ENCODE measurements at places on chromosomes 12 and 14.

DNA sequence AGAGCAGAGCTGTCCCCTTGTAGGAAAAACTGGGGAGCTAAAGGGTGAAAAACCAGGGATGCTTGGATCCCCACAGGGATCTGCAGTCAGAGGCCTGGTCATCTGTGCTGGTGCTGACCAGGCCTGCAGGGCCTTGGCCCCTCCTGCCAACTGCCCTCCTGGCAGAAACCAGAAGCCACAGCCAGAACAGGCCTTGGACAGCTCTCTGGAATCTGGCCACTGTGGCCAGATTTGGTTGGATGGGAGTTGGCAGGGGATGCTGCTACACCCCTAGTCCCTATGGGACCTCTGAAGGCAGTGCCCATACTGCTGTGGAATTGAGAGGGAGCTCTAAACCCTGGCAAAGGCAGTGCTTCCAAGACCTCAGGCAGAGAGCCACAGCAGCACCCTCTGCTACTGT, 9.2 kb upstream of the GPX2 start:
- no peak for DNase-seq

DNA sequence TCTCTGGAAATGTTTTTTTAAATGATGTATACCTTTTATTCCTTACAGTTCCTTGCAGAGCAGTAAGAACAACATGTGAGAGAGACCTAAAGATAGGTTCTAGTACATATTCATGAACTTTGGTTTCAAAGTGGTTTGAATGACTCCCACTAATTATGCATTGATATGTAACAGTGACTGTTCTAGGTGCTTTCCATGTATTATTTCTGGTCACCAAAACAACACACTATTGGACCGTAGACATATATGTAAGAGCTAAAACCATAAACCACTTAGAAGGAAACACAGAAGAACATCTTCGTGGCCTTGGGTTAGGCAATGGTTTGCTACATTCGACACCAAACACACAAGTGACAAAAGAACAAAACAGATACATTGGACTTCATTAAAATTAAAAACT, 37.9 kb downstream of the SOX5 start:
- DNase-seq, result no peak

DNA sequence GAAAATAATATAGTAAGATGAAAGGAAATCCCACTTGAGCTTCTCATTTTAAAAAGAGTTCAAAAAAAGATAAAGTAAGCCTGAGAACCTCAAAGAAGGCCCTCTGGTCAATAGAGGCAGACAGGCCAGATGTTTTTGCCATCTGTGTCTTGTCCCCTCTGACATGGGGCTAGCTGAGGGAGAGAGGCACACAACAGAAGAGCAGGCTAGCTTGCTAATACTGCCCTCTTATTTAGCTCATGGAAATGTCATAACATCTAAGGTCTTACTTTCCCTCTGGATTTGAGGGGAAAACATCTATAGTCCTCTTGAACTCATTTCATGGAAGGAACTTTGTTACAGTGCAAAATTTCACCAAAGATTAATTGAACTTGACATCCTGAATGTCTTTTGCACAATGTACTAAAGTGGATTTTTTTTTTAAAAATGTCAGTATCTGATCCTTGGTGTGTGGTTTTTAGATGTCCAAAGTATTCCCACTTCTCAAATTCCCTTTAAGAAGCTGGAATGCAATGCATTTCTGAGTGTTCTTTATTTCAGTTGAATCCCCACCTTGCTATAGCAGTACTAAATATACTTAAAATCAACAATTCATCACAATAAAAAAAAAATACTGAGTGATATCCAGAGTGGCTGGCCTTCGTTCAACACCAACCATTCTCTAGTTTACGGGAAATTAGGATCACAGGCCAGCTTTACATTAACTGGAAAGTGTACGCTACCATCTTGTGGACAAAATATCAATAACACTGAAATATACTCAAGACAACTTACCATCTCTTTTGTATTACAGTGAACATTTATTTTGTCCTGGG, 176.7 kb downstream of the PAH start:
- no peak for DNase-seq

DNA sequence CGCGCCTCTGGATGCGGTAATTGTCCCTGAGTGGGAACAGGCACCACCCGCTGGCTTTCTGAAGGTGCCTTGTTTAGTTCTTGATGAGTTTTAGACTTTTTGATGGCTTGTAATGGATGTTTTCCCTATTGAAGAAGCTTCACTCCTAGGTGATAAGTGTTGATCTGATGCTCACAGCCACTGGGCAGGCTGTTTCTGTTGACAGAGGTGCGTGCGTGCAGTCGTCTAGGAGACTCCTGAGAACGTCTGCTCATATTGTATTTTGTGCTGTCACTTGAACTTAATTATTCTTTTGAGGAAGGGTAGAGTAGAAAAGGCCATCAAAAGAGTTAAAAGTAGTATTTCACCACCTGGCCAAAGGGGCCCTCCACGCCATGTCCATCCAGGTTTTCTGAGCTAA, 70.5 kb downstream of the EP400 start:
- no peak for DNase-seq

DNA sequence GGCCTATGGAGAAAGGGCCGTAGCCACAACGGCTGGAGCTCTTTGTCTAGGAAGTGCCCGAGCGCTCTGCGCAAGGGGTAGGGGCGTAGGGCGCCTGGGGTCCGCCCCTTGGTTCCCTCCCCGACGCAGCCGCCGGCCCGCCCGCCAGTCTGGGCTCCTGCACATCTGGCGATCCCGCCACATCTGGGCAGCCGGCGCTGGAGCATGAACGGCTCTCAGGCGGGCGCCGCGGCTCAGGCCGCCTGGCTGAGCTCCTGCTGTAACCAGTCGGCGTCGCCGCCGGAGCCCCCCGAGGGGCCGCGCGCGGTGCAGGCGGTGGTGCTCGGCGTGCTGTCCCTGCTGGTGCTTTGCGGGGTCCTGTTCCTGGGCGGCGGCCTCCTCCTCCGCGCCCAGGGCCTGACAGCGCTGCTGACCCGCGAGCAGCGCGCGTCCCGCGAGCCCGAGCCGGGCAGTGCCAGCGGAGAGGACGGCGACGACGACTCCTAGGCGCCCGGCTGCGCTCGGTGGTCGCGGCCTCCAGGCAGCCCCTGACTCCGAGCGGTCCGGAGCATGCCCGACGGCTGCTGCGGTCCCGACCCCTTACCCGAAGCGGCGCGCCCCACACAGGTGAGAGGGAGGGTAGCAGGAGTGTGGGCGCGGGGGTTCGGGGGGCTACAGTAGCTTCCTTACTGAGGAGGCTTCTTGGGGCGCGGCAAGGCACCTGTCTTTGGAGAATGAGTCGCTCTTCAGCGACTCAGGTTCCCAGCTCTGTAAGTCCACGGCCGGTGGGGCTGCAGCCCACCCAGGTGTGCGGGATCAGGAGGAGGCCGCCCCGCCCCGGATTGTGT, at the start of gene SMIM41:
SMIM41 (plus strand) TSS at position 129 of the 827 bp plus-strand sequence; CDS start at position 205, 76 bp downstream.
- DNase-seq, result no peak

DNA sequence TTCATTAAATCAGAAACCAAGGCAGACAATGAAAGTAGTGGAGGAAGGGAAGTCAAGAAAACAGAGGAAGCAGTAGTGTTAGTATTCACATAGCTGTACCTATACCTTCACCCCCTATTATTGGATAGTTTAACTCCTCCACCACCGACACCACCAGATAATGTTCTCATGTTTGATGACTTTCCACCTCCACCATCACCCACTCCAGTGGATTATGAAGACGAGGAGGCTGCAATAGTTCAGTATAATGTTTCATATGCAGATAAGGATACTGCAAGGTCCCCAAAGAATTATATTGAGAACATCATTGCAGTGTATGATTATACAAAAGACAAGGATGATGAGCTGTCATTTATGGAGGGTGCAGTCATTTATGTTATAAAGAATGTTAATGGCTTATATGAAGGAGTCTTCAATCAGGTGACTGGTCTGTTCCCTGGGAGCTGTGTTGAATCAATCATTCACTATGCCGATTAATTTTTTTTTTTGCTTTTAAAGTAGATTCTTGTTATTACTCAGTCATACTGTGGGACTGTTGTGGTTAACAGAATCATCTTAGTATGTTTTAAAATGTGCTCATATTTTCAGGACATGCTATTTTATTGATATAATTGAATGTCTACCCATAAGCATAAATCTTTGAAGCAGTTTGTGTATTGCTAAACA, 32.2 kb upstream of the KTN1 start:
- no peak for DNase-seq

DNA sequence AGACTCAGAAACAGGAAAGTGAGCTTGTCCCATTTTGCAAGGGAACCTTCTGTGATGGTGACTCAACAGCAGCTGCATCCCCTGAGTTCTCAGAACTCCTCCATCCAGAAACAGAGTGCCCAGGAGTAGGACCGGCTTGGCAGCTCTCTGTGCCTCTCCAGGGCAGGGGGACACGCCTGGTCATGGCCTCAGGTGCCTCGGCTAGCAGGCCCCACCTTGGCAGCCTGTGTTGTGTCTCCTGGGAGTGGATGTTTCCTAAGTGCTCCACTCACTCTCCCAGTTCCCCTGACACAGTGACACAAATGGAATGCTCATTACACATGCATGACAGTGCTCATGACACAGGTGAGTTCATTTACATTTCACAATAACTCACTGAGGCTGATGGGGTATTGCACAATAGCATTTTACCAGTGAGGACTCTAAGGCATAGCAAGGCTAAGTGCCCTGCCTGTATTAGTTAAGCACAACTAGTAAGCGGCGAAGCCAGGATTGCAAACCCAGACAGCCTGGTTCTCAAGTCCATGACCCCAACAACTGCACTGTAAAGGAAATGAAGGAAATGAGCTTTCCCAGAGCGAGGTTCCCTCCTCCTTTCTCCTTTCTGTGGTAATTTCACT, 47.4 kb downstream of the CALM1 start:
- DNase-seq, result no peak

GRCh38 chr12:66678338-66679275, at the start of gene GRIP1:
Gene GRIP1 (minus strand): TSS chr12:66679076. CDS start chr12:66678904, 172 bp downstream.
- no peak for DNase-seq

DNA sequence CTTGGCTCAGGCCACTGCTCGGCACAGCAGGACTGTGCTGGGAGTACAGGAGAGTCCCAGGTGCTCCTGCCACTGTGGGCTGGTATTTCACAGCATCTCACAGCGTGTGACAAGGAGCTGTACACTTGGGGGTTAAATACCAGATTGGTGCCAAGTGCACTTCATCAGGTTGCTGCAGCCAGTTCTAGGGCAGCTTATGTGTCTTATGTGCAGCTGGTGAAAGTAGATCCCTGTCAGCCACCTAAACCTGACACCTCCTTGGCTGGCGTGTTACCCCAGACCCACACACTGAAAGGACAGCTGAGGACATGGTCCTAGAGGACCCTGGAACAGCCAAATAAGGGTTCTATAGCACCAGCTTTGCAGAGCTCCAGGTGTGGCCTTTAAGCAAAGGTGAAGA, 18.9 kb downstream of the PLEKHH1 start:
- no peak for DNase-seq

GRCh38 chr12:26116829-26117715, 7.8 kb downstream of the BHLHE41 start:
- DNase-seq, result no peak

- no peak for DNase-seq
Observed at GRCh38 chr12:113664224-113664681, 192.6 kb upstream of the LHX5 start.

- DNase-seq, result no peak
Observed at GRCh38 chr12:15227004-15227679, 5.9 kb upstream of the RERG start.

GRCh38 chr12:6943389-6943721, 261 bp upstream of the RNU7-1 start:
- DNase-seq, result peak; percentile 80

DNA sequence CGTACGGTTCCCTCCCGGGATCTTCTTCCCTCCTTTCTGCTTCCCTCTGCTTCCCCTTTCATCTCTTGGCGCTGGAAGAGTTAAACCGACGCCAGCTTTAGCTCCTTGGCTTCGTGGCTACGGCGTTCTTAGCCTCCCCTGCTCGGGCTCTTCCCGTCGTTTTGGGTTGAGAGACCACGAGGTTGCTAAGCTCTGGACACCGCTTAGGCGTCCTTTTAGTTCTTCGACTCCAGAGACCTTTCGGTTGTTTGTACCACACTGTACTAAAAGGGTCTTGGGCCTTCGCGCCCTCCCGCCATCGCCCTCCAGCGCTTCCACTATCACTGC, 545 bp downstream of the CPSF2 start:
- DNase-seq, result no peak

DNA sequence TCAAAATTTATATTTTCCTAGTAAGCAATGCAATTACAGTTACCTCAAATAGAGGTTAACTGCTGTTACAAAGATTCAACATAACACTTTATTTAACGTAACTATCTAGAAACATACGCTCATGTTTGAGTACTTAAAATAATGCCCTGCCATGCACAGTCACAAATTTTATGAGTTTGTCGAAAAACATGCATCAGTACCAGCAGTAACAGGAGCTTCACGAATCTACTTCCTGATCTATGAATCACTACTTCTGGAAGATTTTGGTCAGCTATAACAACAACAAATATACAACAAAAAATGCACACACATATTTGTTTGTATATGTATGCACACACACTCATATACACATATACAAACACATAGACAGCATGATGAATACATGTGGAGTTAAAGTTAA, 881.8 kb downstream of the FSCB start:
- no peak for DNase-seq

DNA sequence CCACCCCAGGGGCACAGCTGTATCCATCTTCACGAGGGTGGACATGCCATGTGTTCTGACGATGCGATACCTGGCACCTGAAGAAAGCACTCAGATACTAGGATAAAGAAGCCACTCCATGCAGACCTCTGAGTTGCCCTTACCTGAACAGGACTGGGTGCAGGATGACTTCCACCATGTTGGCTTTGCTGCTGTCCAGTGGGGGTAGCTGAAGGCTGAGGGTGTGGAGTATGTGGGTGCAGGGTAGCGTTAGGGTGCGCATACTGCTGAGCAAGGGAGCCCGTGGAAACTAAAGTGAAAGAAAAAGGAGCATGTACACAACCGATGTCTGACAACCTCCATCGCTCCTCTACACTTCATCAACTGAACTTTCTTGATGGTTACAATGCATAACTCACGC, 51.3 kb downstream of the SH2B3 start:
- DNase-seq, result no peak

DNA sequence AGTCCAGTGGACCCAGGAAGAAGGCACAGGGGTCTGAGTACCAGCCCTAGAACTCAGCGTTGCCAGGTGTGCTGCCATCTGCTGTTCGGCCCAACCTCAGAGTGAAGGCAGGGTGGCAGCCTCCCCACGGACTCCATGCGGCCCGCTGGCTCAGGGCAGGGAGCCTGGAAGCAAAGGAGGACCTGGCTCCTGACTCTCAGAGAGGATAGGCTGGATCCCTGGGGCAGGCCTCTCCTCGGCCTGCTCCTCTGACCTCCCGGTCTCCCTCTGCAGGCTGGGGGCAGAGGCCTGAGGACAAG, 10.1 kb downstream of the MCRS1 start:
- DNase-seq, result no peak

GRCh38 chr12:1629338-1630132, 504 bp downstream of the WNT5B start:
- DNase-seq, result no peak

Measured in effector memory CD8-positive, alpha-beta T cell (primary cell).